ENCODE measurements at places on chromosomes 1 and 21. TPM values are rescaled to one million over a fixed set of nuclear protein-coding genes. Genes with fewer than 3 reads are reported as not detected.

Gene PTPN22
- total RNA-seq = 0.33 TPM

Gene ATP1A4
- 0.26 TPM for total RNA-seq

Gene CFHR2
- not detected for total RNA-seq

Gene LRRIQ3
- 1.3 TPM for total RNA-seq

Gene ZNF683
- not detected for total RNA-seq

Gene CYP4A22
- not detected for total RNA-seq

Gene KRTAP22-2
- not detected for total RNA-seq

Gene KCNC4
- 0.51 TPM for total RNA-seq

Gene TMEM52
- not detected for total RNA-seq

Gene RHOU
- 20.8 TPM for total RNA-seq

Gene SGIP1
- 11.0 TPM for total RNA-seq

Gene CRYBG2
- not detected for total RNA-seq

Gene HSD11B1
- 20.3 TPM for total RNA-seq

Gene TCHHL1
- total RNA-seq = not detected

Gene KCNE2
- not detected for total RNA-seq

Gene C4BPA
- not detected for total RNA-seq

Gene CHRNB2
- not detected for total RNA-seq

Gene ERICH3
- total RNA-seq = 0.17 TPM

Gene ANGPTL1
- total RNA-seq = 4.1 TPM

Gene BRDT
- not detected for total RNA-seq

Measured in fibroblast of lung (primary cell).